ENCODE measurements at places on chromosomes 11 and 22.
A peak's percentile ranks its signal among the peaks of the same experiment; 100 is the strongest.

GRCh38 chr22:30312053-30312452, 14.7 kb downstream of the TBC1D10A start:
- DNase-seq, result no peak

DNA sequence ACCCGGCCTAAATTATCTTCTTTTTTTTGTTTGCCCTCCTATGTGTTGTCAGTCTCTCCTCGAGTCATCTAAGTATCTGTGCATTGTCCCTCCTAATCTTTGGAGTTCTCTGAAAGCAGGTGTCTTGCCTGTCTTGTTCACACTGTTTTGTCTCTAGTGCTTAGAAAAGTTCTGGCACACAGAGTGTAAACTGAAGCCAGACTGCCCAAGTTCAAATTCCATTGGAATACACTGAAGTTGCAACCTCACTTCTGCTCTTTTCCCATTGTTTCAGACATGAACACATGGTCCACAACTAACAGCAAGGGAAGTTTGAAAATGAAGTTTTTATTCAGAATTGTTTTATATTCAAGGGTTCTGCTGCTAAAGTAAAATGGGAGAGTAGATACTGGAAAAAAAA, 38.7 kb downstream of the PAX6 start:
- no peak for DNase-seq

GRCh38 chr11:114192841-114193389, 103.3 kb upstream of the NNMT start:
- no peak for DNase-seq

- DNase-seq, result no peak
These were observed 5.5 kb upstream of the IGF2 start for GRCh38 chr11:2144544-2145248.

- DNase-seq, result peak; percentile 78
These were observed 1.7 kb downstream of the PHF21A start for GRCh38 chr11:46119352-46120216.

DNA sequence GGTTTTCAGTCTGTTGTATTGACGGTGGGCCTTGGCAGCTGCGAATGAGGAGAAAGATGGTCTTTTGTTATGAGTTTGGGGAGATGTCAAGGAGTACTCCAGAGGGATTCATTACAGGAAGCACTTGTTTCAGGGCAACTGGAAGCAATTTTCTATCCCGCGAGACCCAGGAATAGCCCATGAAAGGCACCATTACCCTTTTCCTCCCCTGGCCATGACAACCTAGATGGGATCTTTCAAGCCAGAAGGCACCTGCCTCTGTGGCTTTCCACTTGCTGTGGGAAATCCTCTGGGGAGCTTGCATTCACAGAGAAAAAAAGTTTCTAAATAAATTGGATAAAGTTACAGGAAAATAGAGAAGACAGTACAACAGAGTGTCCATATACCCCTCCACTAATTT, 2.7 kb downstream of the ZNF215 start:
- DNase-seq, result no peak

- DNase-seq, result no peak
These were observed 12.9 kb downstream of the ARHGEF17 start for GRCh38 chr11:73320763-73321603.

DNA sequence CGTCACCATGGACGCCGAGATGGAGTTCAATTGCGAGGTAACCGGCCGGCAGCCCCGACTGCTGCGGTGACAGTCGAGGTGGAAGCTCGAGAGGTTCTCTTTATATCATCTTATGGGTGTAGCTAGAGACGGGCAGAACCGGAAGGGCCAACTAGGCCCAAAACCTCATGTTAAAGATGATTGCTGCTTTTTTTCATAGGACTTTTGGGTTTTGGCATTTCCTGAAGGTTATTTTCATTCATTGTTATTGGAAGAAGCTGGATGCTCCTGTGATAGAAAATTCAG, 585 bp downstream of the NF2 start:
- no peak for DNase-seq

DNA sequence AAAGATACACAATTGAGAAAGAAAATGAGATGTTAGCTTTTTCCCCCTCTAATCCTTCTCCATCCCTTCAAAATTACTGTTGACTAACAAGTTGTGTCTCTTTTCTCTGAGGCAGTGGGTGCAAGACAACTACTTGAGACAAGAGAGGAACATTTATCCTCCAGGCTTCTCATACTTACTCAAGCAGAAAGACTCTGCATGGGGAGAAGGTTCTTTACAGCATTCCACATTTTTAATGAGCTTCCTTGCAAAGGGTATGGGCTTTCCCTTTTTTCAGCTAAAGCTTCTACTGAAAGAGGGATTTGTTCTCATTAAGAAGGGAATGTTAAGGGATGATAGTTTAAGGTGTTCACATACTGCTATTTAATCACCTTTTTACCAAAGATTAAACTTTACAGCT, 47.8 kb downstream of the PAX6 start:
- no peak for DNase-seq

GRCh38 chr22:19175602-19176174, 2.8 kb downstream of the SLC25A1 start:
- no peak for DNase-seq

GRCh38 chr11:132490978-132491377, 1041.3 kb downstream of the OPCML start:
- no peak for DNase-seq

GRCh38 chr22:40721266-40721665, 42.0 kb downstream of the MCHR1 start:
- no peak for DNase-seq

GRCh38 chr11:77400271-77400670, 73.6 kb downstream of the PAK1 start:
- no peak for DNase-seq

DNA sequence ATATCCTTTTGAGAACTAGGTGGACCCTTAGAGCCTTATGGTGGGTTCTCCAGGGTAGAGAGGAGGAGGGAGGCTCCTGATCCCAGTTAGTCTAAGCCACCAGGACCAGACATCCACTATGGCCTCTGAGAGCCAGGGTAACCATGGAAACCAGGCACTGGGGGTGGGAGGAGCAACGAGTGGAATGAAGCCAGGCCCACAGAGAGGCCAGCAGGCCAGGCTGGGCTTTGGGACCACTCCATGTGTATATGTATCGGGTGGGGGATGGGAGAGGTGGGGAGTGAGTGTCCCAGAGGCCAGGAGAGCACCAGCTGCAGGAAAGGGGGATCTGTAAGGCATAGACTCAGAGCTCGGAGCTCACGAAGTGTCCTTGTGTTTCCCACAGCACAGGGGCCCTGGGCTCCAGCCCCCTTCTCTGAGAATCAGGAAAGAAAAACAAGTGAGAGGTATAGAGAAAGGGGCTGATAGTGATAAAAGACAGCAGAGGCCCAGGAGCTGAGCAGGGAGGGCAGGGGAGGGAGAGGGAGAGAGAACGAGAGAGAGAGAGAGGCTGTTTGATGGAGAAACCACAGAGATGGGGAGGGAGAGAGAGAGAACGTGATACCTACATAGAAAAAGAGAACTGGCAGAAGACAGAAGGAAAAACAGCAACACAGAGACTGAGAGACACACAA, 15.5 kb upstream of the TSPAN18 start:
- DNase-seq, result no peak

GRCh38 chr11:704781-705645, 1.0 kb upstream of the EPS8L2 start:
- no peak for DNase-seq

GRCh38 chr11:15865212-15865987, 490.9 kb downstream of the SOX6 start:
- DNase-seq, result no peak

- no peak for DNase-seq
These were observed 166.2 kb downstream of the LDLRAD3 start for GRCh38 chr11:36109850-36110606.

- no peak for DNase-seq
These were observed 4.7 kb downstream of the OSBPL5 start for GRCh38 chr11:3160252-3161031.

DNA sequence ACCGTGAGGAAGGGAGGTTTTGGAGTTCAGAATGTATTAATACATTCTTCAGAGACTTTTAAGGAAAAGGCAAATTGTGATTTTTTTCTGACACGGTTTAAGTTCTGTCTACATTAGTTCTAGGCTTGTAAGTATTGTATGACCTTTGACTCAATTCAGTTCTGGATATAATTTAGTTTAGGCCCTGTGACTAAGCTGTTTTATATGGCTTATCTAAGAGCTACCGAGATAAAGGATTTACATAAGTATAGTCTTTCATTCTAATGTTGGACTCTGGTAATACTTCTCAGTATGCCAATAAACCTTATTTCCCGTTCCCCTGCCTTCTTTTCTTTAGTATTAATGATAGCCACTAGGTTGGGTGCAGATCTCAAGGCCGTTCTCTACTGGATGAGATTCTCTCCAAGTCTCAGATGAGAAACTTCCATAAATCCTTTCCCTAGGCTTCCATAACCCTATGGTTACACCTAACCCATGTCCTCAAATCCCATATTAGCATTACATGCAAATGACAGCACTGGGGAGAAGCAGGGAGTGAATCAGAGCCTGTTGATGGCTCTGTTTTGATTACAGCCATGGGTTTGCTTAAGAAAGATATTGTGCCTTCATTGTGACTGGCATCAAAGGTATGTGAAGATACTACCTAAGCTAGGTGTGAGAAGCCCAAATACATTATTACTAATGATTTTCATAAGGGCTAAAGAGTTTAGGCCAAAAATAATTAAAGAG, 38.7 kb downstream of the BARX2 start:
- no peak for DNase-seq

GRCh38 chr22:16922706-16923105, 85.3 kb downstream of the GAB4 start:
- no peak for DNase-seq

DNA sequence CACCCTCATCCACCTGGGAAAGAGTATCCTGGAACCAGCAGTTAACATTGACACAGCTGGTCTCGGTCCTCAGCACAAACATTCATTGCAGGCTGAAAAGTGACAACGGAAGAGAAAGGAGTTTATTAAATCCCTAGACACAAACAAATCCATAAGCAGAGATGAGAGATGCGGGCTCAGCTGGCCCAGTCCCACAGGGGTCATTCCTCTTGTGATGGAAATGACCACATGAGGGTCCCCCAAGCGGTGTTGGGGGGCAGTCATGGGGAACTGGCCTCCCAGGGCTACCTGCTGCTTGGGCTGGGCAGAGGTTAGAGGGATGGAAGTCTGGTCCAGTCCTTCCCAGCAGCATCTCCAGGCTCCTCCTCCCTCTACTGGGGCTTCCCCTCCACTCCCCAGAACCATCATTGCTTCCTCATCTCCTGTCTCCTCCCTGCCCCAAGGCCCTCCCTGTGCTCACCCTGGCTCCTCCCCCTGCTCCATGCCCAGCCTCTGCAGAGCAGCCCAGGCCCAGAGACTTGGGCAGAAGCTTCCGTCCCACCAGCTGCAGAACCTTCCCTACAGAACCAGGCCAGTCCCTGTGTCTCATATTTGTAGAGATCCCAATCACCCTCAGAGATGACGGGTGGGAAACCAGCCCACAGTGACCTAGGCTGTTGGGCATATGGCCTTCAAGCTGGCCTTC, 5.4 kb upstream of the IGLL5 start:
- no peak for DNase-seq

- DNase-seq, result peak; percentile 51
These were observed 10.4 kb upstream of the SUN2 start for GRCh38 chr22:38766076-38766777.

DNA sequence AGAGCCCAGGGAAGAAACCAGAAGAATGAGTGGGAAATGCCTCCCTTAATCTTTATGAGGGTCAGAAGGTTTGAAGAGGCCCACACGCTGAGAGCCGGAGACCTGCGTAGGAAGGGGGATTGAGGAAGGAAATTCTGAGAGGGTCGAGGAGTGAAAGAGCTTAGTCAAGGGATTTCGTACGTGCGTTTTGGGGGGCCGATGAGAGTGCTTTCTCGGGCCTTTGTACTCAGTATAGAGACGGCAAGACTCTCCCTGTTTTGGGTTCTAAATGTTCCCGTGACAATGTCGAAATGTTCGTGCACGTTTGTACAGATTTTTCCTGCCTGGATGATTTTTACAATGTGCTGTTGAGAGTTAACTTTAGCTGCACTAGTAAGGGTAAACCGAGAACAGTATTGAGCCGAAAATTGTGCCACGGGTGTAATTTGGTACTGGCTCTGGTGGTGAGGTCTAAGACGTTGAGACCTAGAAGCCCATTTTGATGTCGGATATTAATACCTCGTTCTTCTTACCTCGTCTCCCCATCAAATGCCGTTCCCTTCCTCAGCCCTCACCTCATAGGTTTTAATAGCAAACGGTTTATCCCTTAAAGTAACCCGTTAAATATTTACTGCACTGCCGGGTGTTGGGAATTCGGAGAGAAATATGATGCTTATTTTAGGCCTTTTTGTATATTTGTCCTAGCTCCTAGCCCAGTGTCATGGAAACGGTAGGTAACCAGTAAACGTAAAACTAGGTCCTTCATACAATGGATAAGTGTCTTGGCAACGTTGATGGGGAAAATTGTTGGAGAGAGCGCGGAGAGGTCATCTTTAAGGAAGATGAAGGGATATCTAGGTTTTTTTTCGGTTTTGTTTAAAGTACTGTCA, 734 bp downstream of the C11orf58 start:
- DNase-seq, result no peak
